Mesothelial cell of epicardium (in vitro differentiated cells): ENCODE measurements at places on chromosomes 7 and 10.

GRCh38 chr10:98289802-98290209 is 21.8 kb upstream of the LOXL4 start:
- peaks cover 38% of the 10 kb centered on the region for H3K27me3 ChIP-seq
- H3K27ac ChIP-seq, result no peak overlapping the region
- H3K4me3 ChIP-seq, result no peak overlapping the region
- DNase-seq, result no peak
- no peaks in the 10 kb centered on the region for H3K36me3 ChIP-seq
- no peaks in the 10 kb centered on the region for H3K4me1 ChIP-seq

- H3K27ac ChIP-seq, result peak overlapping the region; percentile 90
- peak overlapping the region; percentile 95 for H3K4me3 ChIP-seq
- H3K27me3 ChIP-seq, result no peaks in the 10 kb centered on the region
Measured at GRCh38 chr7:112204499-112205342, 1.5 kb downstream of the DOCK4 start.

GRCh38 chr7:37942934-37943610 is 22.6 kb downstream of the EPDR1 start:
- peaks cover 19% of the 10 kb centered on the region for H3K4me1 ChIP-seq
- DNase-seq, result no peak
- no peak overlapping the region for H3K27ac ChIP-seq
- H3K4me3 ChIP-seq, result no peak overlapping the region
- H3K27me3 ChIP-seq, result no peaks in the 10 kb centered on the region
- H3K36me3 ChIP-seq, result no peaks in the 10 kb centered on the region

DNA sequence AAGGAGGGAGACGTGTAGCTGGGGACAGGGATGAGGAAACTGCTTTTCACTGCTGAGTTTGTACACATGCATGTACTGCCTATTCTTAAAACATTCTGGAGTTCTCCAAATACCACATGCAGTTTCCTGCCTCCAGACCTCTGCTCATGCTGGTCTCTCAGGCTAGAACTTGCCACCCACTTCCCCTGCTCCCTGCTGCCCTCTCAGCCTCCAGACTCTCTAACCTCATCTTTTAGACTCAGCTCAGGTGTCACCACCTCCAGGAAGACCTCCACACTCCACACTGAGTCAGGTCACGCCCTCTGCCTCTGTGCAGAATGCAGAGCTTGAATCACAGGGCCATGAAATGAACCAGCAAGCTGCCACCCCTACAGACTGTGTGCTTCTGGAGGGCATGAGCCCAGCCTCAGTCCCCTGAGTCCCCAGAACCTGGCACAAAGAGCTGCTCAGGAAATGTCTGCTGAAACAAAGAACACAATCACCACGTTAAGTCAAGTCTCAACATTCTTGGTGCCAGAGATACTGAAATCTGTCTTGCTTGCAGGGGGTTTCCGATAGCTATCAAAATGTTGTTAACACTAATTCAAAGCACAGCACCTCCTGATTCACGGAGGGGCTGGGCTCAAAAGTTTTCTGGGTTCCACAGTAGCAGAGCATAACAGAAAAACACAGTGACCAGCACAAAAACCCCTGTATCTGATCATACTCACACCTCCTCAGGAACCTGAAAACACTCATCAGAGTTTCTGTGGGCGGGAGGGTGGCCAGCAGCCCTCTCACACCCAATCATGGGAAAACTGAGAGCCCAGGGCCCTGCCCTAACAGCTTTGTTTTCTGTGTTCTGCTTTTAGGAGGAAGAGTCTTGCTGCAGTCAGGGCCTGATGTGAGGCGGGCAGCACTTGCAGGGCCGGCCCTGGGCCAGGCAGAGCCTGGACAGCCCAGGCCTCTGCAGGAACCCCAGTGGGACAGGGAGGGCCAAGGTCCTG is 21.1 kb downstream of the FAM53B start:
- peaks cover 51% of the 10 kb centered on the region for H3K4me1 ChIP-seq
- no peak overlapping the region for H3K4me3 ChIP-seq
- H3K27ac ChIP-seq, result peak overlapping the region; percentile 71
- H3K27me3 ChIP-seq, result no peaks in the 10 kb centered on the region
- H3K36me3 ChIP-seq, result peaks cover 6% of the 10 kb centered on the region
- no peak for DNase-seq

DNA sequence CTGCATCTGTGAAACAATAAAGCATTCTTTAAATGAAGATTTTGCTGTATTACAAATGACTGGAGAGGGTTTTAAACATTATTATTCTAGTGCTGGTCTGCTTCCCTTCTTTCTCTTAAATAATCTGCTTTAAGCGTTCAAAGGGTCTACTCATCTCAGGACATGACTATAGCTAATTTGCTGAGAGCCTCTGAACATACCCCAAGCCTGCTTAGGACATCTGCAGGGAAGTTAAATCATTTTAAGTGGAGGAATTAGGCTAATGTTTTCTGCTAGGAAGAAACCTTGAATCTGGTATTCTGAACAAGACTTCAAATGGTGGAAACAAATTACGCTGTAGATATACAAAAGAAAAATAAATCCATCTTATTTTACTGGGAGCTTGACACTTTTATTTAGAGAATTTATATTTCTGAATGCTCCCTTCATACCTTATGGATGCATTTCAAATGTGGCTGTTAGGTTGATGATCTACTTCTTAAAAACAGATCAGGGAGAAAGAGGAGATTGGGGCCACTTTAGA is 124.4 kb upstream of the ITGB1 start:
- no peak for DNase-seq
- H3K4me1 ChIP-seq, result no peaks in the 10 kb centered on the region
- H3K27ac ChIP-seq, result no peak overlapping the region

GRCh38 chr10:25522946-25523608 is 348.3 kb downstream of the GPR158 start:
- no peak overlapping the region for H3K27ac ChIP-seq
- H3K4me3 ChIP-seq, result no peak overlapping the region
- no peaks in the 10 kb centered on the region for H3K4me1 ChIP-seq
- peaks cover 17% of the 10 kb centered on the region for H3K36me3 ChIP-seq
- no peak for DNase-seq

- no peaks in the 10 kb centered on the region for H3K36me3 ChIP-seq
- no peak for DNase-seq
- H3K27me3 ChIP-seq, result peaks cover 3% of the 10 kb centered on the region
- H3K27ac ChIP-seq, result no peak overlapping the region
- H3K4me1 ChIP-seq, result peaks cover 6% of the 10 kb centered on the region
Measured at GRCh38 chr7:19674266-19674960, 34.4 kb downstream of the POLR1F start.

GRCh38 chr10:29994811-29995210 is 64.6 kb downstream of the JCAD start:
- no peaks in the 10 kb centered on the region for H3K36me3 ChIP-seq
- peak overlapping the region; percentile 77 for H3K27ac ChIP-seq
- no peaks in the 10 kb centered on the region for H3K27me3 ChIP-seq

GRCh38 chr7:22577470-22578001 is 77.5 kb upstream of the STEAP1B start:
- H3K36me3 ChIP-seq, result no peaks in the 10 kb centered on the region
- DNase-seq, result no peak
- H3K4me1 ChIP-seq, result peaks cover 6% of the 10 kb centered on the region
- H3K4me3 ChIP-seq, result no peak overlapping the region

GRCh38 chr7:82700741-82701140 is 257.2 kb upstream of the CACNA2D1 start:
- no peaks in the 10 kb centered on the region for H3K4me1 ChIP-seq
- no peak overlapping the region for H3K4me3 ChIP-seq
- no peaks in the 10 kb centered on the region for H3K27me3 ChIP-seq
- H3K36me3 ChIP-seq, result no peaks in the 10 kb centered on the region

GRCh38 chr7:45325378-45325777 is 167.8 kb downstream of the RAMP3 start:
- H3K36me3 ChIP-seq, result no peaks in the 10 kb centered on the region
- H3K4me1 ChIP-seq, result peaks cover 3% of the 10 kb centered on the region
- no peak overlapping the region for H3K4me3 ChIP-seq
- no peaks in the 10 kb centered on the region for H3K27me3 ChIP-seq
- H3K27ac ChIP-seq, result no peak overlapping the region

DNA sequence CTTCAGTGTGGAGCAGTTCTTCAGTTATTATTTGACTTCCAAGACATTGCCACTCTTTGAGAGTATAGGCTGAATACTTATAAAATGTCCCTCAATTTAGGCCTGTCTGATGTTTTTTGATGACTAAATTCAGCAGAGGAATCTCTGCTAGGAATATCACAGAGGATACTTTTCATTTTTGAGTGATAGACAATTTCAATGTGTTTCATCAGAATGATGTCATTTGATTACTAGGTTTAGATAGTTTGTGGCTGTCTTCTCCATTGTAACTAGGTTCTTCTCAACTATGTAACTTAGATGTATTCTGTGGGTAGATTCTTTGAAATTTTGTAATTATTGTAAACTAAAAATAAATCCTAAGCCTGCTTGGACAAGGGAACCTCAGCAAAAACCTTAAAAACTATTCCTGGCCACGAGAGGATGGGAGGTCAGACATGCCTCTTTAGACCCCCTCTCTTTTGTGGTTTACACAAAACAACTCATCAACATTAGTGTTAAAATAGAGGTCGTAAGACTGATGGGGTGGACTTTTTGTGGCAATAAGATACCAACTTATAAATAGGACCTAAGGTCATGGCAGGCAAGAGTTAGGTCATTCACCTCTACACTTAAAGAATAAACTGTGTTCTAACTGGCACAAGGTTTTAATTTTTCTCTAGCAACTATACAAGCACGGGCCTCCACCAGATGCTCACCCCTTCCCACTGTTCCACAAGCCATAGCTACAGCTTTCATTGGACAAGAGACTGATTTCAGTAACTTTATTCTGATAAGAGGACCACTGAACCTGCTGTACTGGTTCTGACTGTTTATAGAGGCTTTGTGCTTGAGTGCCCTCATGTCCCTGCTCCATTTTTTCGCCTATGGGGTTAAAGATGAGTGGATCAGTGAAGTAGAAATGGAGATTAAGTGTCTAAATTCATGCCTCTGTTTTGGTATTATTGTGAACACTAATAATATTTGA is 33.7 kb downstream of the CYP2C8 start:
- no peak overlapping the region for H3K4me3 ChIP-seq
- no peaks in the 10 kb centered on the region for H3K36me3 ChIP-seq
- DNase-seq, result no peak
- no peak overlapping the region for H3K27ac ChIP-seq

DNA sequence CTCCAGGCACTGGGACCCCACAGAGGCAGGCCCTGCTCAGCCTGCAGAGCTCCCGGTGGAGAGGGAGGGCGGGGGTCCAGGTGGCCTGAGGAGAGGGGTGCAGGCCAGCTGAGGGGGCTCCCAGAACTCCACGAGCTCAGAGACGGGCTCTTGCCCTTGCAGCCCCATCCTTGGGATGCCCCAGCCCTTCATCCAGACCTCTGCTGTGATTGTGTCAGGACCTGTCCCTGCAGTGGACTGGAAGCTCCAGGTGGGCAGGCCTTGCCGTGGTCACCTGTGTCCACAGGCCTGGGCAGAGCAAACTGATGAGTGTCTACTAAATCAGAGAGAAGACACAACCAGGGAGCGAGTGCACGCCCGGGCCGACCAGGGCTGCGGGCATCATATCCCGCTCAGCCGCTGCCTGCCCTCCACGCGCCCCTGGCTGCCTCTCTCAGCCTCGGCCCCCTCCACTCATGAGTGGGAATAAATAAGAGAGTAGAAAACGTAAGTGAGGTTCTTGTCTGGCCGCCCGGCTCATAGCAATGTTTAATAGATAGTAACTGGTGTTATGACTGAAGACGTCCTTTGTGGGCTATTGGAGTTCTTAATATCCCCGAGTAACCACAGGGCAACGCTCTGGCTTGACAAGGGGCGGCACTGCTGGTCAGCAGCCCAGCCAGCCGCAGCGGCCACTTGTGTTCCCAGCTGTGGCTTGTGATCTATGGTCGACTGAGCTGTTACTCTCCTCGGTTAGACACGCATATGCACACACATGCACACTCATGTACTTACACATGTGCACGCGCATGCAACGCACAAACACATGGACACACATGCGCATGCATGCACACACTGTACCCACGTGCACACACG is 105.6 kb downstream of the LHPP start:
- H3K27ac ChIP-seq, result no peak overlapping the region
- no peaks in the 10 kb centered on the region for H3K36me3 ChIP-seq
- DNase-seq, result no peak
- no peak overlapping the region for H3K4me3 ChIP-seq

- H3K4me1 ChIP-seq, result peaks cover 7% of the 10 kb centered on the region
- no peak overlapping the region for H3K27ac ChIP-seq
- H3K4me3 ChIP-seq, result no peak overlapping the region
- no peaks in the 10 kb centered on the region for H3K27me3 ChIP-seq
- H3K36me3 ChIP-seq, result peaks cover 12% of the 10 kb centered on the region
Measured at GRCh38 chr7:81180573-81180972, 261.7 kb upstream of the SEMA3C start.

DNA sequence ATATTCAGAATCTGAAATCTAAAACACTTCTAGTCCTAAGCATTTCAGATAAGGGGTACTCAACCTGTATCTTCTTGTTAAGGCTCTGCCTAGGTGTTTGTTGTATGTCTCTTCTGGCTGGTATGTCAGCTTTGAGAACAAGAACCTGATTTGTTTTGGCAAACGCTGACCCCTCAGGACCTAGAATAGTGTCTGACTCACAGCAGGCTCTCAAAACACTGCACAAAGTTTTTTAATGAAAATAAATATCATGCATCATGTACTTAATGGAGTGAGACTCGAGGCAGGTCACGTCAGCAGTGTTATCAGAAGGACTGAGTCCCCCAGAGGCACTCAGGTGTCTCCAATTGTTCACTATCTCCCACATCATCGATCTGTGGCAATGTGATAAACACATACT is 99.1 kb downstream of the GLI3 start:
- DNase-seq, result no peak
- H3K4me3 ChIP-seq, result no peak overlapping the region
- no peaks in the 10 kb centered on the region for H3K27me3 ChIP-seq
- H3K27ac ChIP-seq, result peak overlapping the region; percentile 55

- H3K27me3 ChIP-seq, result peaks cover 7% of the 10 kb centered on the region
- H3K27ac ChIP-seq, result no peak overlapping the region
- no peaks in the 10 kb centered on the region for H3K36me3 ChIP-seq
- no peak overlapping the region for H3K4me3 ChIP-seq
- no peaks in the 10 kb centered on the region for H3K4me1 ChIP-seq
Measured at GRCh38 chr10:47016564-47016963, 105.3 kb downstream of the PTPN20 start.

DNA sequence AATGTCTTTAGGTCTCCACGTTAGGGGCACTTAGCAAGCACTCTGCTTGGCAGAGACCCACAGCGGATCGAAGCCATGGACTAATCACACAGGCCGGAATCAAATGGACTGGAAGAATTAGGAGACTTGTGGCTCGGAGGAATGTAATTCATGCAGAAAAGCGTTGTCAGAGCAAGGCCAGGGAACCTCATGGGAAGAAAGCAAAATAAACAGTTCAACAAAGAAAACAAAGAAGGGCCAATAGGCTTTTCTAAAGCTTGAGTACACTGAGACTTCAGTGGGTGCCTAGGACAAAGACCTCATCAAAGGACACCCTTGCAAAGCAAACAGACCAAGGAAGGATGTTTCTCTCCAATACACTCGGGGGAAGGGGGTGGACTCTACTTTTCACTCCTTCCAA is 171.1 kb downstream of the GLI3 start:
- H3K4me3 ChIP-seq, result no peak overlapping the region
- no peak for DNase-seq
- peaks cover 7% of the 10 kb centered on the region for H3K36me3 ChIP-seq
